ENCODE measurements at places on chromosomes 7 and 10.

GRCh38 chr10:21022821-21023220 is 125.7 kb upstream of the NEBL start:
- peak; percentile 41 for ATAC-seq

DNA sequence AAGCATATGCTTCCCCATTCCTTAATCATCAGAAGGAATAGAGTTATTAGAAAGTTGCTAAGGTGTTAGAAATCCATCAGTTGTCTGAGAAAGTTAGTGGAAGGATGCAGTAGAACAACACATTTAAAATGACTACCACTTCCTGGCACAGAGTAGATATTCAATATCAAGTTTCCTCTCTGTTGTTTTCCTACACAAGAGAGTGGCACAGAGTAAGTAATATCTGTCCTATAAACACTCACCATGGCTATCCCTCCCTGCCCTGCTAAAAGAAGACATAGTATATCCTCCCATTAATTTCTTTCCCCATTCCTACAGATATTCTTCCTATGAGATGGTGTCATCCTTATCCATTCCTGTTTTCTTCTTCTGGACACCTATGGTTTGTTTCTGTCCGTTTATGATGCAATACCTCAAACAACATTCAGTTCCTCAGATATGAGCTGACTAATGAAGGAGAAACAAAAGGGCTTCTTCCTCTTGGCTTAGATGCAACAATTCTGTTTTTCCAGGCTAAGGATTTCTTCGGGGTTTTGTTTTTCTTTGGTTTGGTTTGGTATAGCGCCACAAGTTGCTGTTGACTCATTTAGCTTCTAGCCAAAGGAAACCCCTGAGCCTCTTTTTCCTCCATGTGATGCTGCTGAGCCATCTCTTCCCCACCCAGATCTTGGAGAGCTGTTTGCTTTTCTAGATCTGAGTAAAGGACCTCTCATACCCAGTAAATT is 32.9 kb upstream of the BPGM start:
- peak; percentile 86 for ATAC-seq

DNA sequence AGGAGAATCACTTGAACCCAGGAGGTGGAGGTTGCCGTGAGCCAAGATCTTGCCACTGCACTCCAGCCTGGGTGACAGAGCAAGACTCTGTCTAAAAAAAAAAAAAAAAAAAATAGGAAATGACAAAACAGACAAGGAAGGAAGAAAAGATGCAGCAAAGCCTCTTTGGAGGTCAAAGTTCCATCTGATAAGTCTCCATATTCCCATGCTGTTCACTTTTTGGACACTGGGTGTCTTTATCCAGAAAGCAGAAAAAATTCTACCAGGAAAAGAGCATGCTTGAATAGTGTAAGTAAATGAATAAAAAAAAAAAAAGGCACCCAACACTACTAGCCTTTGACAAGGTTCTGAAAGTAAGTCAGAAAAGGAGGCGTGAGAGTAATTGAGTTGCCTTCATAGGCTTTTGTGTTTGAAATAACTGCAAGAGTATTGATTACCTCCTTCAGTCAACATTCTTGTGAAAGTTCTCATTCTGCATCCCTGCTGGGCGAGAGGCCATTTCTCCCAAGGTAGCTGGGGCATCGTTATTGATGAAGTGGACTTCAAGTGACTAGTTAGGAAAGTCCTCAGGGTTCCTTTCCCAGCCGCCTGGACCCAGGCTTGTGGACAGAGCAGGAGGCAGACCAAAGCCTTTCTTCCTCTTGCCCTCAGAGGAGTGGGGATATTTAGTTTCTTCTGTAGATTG is 133.3 kb upstream of the KIF5B start:
- no peak for ATAC-seq

DNA sequence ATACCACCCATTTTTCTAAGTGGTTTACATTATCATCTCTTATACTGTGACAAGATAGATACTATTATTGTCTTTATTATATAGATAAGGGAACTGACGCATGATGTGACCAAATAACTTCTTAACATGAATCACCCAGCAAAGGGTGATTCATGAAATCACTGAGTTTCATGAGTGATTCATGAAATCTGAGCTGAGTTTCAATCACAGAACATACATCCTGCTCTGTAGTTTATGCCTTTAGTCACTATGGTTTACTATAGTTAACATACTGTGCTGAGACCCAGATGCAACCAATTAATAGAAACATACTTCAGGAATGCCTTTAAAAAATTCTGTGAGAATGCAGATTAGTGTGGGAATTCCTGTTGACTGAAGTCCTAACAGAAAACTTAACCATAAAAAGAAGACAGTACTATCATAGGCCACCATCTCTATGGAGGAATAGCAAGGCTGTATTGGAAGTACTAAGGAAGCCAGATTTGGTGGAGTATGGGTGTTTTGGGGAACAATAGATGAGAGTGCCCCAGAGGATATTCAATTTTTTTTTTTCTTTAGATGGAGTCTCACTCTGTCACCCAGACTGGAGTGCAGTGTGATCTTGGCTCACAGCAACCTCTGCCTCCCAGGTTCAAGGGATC is 43.1 kb upstream of the SEMA3A start:
- ATAC-seq = peak; percentile 88

- peak; percentile 17 for ATAC-seq
These were observed 384 bp upstream of the TMEM229A start for GRCh38 chr7:124033095-124033806.

- peak; percentile 67 for ATAC-seq
These were observed 43.1 kb upstream of the LBX1 start for GRCh38 chr10:101272229-101272868.

- no peak for ATAC-seq
These were observed 91.6 kb downstream of the BMPER start for GRCh38 chr7:33996899-33997298.

Data from esophagus mucosa (tissue), 1 donor.